ENCODE measurements at places on chromosomes 12 and 14.
A peak's percentile ranks its signal among the peaks of the same experiment; 100 is the strongest.

GRCh38 chr12:52821826-52822660 lies 8.1 kb upstream of the KRT4 start:
- DNase-seq, result no peak

DNA sequence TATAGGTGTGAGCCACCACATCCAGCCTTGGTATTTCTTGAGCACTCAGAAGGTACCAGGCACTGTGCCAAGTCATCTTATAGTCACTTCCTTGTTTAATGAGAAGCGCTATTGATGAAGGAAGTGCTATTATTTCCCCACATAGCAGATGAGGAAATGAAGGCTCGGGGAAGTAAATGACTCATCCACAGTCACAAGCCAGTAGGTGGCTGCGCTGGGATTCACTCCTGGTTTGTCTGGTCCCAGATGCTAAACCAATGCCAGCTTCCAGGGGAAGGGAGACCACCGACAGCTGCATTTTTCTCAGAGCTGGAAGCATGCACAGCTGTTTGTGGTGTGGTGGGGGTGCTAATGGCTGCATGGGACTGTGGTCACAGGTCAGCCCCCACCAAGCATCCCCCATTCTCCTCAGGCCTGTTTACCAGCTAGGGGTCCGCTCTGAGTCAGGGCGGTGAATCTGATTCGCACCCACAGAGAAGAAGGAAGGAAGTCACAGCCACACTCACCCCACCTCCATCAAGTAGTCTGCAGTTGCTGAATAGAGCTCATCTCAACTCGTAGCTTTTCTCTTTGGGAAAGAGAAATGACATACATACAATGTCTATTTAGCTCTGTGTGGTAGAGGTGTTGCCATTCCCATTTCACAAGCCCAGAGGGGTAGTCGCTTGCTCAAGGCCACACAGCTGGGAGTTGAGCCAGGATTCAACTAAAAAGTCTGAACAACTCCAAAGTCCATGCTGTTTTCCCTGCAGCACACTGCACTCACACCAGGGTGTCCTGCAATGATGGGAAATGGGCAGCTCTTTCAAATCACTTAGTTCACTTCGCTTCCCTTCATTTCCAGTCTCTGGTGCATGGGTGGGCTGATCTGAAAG lies 6.3 kb upstream of the LTBP2 start:
- DNase-seq, result peak; percentile 74

GRCh38 chr12:77049767-77050353 lies 15.5 kb downstream of the E2F7 start:
- DNase-seq, result no peak

DNA sequence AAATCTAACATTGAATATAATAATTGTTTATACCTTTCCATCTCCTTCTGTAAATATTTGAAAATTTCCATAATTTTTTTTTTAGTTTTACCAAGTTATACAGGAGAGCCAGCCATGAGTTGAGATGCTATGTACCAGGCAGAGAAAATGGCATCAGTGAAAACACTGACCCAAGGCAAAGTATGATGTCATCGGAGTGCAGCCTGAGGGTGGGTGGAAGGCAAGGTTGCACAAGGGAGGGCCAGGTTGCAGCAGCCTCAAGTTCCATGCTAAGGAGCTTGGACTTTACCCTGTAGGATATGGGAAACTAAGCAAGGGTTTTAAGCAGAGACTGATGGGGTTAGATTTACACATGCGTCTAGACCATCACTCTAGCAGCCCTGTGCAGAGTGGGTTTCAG lies 441.1 kb downstream of the BCAT1 start:
- DNase-seq, result no peak

GRCh38 chr12:67424784-67425183 lies 155.6 kb downstream of the CAND1 start:
- DNase-seq, result no peak
